Right ventricle myocardium inferior (tissue), 1 donor: ENCODE measurements at places on chromosomes 16 and 17. TPM values are rescaled to one million over a fixed set of nuclear protein-coding genes. Genes with fewer than 3 reads are reported as not detected.
A peak's percentile ranks its signal among the peaks of the same experiment; 100 is the strongest.

EEF2K gene
- total RNA-seq, result 28.8 TPM

MYH11 gene
- total RNA-seq, result 17.9 TPM

FGF11 gene
- total RNA-seq, result 11.7 TPM

DNA sequence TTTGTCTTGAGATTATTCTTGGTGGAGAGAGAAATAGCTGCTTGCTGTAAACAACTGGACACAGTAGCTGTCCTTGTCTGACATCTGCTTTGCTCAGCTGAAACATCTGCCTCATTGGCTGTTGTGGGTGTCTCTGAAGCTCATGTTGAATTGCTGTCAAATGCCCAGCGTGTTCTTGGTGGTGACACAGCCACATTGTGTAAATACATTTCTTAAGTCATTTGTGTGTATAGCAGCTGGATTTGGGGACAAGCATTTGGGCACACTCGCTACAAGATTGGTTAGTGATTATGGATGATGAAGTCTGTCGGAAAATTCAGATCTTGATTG, 5.3 kb downstream of the FAM234A start:
- no peak for DNase-seq

- DNase-seq, result no peak
Observed at GRCh38 chr17:50365649-50366393, 7.2 kb downstream of the MRPL27 start.

GRCh38 chr17:63988741-63989621, 9.2 kb upstream of the PRR29 start:
- DNase-seq, result peak; percentile 56

DNA sequence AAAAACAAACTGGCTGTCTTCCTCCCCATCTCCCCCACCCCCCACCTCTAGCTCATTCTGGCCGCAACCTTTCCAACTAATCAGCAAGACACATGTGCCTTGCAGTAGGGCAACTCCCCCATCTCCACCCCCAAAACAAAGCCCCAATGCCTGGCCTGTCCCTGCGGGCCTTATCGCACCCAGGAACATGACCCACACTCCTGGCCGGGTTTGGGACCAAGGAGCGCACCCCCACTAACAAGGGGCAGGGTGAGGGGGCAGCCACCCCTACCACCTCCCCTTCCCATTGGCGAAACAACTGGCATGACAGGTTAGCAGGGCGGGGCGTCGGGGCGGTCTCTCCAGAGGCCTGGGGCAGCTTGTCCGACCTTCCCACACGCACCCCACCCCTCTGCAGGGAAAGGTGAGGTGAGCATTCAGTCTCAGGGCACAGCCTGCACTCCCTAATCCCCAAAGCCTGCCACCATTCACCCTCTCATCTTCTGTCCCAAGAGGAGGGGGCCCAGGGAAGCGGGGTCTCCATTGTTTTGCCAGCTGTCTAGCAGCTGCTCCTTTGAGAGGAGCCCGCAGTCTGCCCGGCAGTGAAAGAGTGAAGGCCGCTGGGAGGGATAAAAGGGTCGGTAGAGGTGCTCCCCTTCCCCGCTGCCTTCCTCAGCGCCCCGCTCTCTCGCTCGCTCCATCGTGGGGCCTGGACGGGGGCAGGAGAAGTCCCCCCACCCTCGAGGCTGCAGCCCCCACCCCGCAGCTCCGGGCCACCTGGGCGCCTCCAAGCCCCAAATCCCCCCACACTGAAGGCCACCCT, 765 bp downstream of the MYO18A start:
- no peak for DNase-seq

DNA sequence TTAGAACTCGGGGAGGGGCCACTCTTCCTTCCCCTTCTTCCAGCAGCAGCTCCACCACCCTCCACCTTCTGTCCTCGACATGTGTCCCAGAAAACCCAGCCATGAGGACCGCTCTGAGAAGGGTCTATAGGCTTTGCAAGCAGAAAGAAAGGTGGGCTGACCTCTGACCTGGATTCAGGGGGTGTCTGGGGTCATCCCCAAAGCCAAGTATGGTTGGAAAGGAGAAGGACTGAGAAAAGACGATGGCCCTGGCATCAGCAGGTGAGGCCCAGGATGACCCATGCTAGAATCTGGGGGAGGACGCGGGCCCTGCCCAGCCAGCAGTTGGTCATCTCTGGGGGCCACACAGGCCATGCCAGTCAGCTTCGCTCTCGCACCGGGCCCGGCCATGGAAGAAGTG, 6.1 kb upstream of the SMIM5 start:
- no peak for DNase-seq
